ENCODE measurements at places on chromosomes 4 and X.

DNA sequence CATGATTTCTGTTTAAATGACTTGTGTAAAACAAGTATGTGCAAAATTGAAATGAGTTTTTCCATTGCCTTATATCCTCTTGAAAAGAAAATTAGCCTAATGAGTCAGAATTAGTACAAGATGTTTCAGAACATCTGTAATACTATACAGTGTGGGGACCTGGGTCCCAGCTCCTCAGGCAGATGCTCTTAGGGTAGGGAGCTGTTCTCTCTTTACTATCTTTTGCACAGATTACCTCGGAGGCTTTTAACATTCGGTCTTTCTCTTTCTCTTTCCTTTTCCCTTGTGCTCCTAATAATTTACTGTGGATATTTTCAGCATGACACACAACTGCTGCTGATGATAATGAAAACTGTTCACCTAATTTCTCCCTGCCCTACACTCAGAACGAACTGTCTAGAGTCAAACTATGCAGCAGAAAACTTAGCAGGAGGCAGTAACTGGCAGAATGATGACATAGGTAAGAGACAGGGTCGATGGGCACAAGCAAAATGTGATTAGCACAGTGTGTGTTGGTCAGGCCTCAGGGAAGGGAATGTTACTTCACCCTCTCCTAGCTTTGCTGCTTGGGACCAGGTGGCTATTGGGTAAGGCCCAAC is 455.3 kb downstream of the PDHA2 start:
- no peak for DNase-seq

- DNase-seq = no peak
Observed at GRCh38 chr4:79854856-79855502, 218.1 kb downstream of the ANTXR2 start.

DNA sequence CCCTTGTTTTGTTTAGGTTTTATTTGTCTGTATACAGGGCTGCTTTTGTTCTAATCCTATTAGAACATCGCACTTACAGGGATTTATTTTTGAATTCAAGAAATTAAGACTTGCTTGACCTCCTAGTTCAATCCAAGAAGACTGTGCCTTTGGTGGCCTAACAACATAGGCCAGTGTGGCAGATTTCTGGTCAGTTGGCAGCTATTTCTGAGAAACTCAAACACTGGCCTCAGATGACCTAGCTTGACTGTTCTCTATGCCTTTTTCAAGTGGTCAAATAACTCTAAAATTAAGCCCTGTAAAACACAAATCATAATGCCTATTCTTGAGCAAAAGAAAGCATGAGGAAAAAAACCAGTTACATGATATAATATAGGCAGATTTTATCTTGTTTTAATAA is 89.3 kb upstream of the GPR34 start:
- no peak for DNase-seq

DNA sequence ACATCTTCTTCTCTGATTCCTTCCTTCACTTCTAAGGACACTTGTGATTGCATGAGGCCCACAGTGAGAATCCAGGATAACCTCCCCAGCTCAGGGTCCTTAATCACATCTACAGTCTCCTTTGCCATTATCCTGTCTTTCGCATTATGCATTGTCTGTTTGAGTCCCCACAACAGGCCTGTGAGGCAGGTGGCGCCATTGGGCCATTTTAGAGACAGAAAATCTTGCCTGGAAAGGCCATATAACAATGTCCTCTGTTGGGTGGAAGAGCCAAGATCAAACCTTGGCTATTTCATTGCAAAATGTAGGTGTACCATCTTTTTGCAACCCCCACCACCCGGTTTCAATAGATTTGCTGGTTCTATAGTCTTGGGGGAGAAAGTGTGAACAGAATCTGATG is 11.8 kb upstream of the DCUN1D4 start:
- peak; percentile 11 for DNase-seq

DNA sequence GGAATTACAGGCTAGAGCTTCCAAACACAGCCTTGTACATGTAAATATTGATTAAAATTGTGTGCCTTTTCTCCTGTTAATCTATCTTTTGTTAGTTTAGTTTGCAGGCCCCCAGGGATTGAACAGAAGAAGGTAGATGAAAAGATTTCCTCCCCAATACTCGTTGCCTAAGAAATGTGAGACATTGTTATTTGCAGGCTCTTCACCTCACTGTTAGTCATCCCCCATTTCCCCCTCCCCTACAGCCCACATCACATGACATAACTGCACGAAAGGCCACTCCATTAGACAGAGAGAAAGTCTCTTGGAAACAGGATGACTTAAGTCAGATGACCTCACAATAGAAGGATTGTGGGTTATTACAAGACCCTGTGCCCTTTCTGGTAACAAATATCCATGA is 13.3 kb upstream of the MID1 start:
- DNase-seq = peak; percentile 32

DNA sequence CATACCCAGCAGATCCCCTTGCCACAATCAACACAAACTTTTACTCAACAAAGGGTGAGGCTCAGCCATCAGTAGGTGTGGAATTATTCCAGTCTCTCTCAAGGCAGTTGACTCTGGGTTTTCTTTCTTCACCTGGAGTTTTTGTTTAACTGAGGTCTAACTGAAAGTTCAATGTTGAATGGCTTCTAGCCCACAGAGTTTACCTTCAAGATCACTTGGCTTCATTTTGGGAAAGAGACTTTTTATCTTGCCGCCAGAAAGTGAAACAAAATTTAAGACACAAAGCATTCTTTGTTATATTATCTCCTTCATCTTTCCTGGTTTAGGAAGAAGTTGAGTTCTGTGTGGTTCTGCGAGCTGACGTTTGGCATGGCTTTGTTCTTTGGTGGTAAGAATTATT is 83.8 kb upstream of the RASGEF1B start:
- no peak for DNase-seq

DNA sequence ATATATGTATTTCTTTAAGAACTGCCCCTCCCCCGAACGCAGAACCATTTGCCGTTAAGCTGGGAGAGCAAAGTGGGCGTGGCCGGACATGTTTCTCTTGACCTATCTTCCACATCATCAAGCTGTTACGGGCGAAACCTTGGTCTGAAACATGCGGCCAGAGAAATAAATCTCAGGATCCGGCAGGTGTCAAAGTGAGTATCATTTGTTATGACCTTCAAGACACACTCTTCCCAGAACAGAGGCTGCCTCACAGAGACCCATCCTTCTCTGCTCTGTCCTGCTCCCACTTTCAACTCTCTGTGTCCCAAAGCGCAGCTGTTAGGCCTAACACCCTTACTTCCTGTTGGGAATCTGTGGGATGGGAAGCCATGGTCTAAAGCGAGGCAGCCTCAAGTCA is at the start of gene MAGEB18:
MAGEB18 (plus strand) TSS at position 70 of the 400 bp plus-strand sequence. CDS start 643 bp downstream, outside the sequence.
- no peak for DNase-seq

DNA sequence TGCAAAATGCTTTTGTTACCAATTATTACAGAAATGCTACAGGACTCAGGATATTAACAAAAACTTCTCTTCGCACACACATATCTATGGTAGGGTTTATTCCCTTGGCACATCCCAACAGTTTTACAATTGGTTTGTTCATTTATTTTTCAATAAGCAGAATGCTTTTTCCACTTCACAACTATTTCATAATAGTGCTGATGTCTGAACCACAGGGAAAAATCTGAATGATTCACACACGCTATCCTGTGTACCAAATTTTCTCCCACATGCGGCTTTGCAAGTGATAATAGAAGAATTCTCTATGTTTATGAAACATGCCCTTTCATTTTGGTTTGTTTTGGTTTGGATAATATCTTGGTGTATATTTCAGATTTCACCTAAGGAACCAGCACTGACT is 725.7 kb upstream of the TENM3 start:
- DNase-seq = no peak

- no peak for DNase-seq
Observed at GRCh38 chr4:85358831-85359230, 116.1 kb upstream of the ARHGAP24 start.

- DNase-seq = no peak
Observed at GRCh38 chrX:118249146-118249545, 96.8 kb upstream of the WDR44 start.

GRCh38 chr4:177235026-177235425 is 74.6 kb upstream of the NEIL3 start:
- DNase-seq = no peak

DNA sequence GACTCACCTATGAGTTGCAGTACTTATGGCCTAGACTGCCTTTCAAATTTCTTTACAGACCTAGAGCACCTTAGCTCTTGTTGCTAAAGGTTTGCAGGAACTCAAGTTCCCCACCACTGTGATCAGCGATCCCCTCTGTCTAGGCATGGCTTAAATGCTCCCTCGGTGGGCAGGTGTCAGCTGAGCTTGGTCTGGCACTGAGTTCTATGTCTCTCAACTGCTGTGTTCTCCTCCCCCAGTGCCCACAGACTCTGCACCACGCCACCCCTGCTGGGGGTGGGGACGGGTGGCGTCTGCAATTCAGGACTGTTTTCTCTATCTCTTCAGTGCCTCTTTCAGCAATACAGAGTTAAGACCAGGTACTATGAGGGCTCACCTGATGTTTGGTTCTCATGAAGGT is 30.5 kb downstream of the TMEM271 start:
- no peak for DNase-seq

DNA sequence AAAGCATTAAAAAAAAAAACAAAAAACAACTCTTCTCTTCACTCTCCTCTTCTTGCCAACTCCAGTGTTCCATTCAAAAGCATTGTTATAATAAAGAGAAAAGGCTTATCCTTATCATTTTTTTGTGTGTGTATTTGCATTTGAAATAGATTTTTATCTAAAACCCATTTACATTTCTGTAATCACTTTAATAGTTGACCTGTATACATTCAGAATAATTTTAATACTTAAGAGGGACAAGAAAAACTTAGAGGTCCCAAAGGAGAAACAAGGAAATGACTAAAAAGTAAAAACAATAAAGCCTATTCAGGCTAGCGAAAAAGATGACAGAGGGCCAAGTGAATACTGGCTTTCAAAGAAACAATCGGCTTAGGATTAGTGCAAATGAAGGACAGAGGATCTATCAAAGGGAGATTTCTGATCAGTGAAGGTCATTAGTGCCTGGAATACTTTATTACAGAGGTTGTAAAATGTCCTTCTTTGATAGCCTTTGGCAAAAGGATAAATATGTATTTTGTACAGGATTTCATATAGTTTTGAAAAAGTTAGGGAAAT is 808.3 kb downstream of the RPA4 start:
- no peak for DNase-seq

DNA sequence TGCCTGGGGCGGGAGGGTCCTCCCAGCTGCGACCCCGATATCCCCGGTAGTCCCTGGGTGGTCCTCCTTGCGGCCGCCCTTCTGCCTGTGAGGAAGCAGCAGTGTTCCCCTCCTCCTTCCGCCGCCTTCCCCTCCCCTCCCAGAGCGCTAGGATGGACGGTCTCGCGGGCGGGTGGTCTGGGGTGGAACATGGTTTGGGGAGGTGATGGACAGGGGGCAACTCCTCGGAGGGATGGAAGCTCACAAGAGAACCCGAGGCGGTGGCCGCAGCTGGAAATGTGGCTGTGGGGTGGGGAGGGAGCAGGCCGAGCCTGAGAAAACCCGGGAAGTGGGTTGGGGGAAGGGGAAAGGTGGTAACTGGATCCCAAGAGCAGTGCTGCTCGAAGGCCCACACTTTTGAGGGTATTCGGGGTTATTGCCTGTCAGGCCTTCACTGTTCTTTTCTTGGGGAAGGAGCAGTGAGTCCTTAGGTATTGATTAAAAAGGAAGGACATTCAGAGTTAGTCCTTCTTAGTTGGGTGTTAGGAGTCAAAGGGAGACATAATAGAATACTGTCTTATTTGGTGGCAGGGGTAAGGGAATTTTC is 581 bp downstream of the UBE2K start:
- peak; percentile 25 for DNase-seq

DNA sequence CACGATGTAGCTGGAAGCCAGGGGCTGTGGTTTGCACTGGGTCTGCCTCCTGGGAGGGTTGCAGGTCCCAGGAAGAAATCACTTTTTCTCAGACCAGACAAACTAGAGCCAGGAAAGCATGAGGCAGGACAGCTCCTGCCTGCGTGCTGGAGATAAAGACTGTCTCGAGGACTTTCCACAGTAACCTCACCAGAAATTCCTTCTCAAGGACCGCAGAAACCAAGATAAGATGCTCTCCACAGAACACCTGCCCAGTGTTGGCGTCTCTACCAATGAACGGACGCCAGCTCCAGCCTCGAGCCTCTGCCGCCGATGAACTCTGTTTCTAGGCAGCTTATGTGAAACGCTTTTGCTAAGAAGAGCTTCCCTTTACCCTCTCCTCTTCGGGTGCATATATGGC is 76.9 kb upstream of the AFAP1 start:
- DNase-seq = peak; percentile 56

DNA sequence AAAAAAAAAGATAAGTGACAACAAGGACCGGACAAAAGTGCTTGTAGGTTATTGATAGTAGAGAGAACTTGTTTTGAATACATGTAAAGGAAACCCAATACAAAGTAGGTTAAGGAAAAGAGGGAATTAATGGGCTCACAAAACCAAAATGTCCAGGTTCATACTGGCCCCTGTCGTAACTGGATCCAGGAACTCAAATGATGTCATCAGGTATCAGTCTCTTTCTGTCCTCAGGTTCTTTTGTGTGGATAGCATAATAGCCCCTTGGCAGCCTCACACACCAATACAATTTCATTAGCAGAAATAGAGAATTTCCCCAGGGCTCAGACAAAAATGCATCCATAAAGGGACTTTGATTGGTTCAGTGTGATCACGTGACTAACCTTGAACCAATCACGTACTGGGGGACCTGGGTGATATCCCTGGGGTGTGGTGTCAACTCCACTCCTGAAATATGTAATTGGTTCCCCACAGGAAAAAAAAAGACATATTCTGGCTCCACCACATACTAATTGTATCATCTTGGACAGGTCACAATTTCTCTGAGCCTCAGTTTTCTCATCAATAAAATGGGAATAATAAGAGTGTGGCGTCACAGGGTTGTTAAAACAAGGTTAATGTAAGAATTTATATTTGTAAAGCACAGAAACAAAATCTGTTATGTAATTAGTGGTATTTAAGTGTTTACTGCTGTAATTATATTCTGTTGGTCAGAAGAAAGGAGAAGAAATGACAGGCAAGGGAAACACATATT is 174.8 kb downstream of the PDGFRA start:
- no peak for DNase-seq

DNA sequence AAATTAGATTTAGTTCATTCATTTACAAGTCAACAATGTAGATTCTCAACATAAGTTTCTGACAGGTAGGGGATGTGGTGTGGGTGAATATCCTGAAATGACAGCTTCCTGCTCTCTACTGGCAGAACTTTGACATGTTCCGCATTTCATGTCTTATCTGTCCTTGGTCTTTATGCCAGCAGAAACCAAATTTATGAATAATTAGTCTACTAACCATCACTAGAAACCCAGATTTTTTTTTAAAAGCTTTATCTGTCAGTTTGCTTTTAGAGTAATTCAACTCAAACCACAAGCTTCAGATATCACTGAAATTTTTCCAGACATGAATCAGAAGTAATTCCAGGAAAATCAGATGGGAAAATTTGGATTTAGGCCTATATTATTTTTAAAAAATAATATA is 17.9 kb downstream of the COQ2 start:
- no peak for DNase-seq

DNA sequence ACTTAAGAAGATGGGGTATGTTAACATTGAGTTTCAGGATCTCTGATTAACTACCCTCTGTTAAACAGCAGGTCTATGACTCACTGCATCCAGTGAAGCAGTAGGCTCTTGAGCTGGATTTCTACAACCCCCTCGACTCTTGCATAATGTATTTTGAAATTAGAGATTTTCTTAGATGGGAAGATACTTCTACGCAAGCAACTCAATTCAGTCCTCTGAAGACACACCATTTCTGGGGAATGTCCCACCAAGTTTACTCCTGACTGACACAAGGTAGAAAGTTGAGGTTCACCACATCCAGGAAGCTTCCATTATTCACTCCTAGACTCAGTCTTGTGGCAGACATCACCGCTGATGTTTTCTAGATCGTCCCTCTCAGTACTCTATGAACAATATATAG is 12.9 kb downstream of the PALLD start:
- DNase-seq = no peak
